ENCODE measurements at places on chromosomes 1 and 21.

- DNase-seq = no peak
Measured at GRCh38 chr1:109757936-109758786, 5.6 kb downstream of the EPS8L3 start.

- DNase-seq = no peak
Measured at GRCh38 chr1:28258628-28259251, 578 bp upstream of the SESN2 start.

- no peak for DNase-seq
Measured at GRCh38 chr1:234503193-234504050, 24.4 kb upstream of the TARBP1 start.

DNA sequence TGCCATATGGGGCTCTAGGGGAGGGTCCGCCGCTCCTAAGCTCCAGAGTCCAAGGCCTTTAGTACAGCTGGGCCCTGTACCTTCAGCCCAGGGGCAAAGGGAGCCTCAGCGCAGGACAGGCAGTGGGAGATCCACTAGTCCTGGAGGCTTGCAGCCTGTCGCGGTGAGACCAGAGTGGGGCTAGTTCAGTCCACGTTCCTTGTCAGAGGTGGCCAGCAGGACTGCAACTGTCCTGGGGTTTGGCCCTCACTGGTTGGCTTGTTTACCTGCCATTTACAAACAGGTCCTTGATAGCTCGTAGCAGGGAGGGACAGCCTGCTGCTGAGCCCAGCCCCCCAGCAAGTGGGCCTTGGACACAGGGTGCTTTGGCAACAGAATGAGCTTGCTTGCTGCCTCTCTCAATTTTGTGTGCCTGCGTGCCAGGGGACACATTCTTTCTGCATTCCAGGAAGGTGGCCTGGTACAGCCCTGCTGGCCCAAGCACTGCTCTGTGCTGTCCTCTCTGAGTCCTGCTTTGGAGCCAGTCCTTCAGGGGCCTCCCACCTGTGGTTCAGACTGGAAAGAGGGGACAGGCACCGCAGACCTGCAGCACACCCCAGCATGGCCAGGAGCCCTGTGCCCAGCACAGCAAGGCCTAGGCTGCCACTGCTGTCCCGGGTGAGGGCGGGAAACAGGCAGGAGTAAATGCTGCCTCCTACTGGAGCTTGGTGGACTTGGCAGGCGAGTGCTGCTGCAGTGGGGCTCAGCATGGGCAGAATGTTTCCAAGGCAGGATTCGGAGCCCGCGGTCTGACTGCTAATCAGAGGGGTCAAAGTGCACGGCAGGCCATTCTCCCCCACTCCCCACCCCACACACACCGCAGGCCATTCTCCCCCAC is 15.2 kb downstream of the H6PD start:
- DNase-seq = no peak

DNA sequence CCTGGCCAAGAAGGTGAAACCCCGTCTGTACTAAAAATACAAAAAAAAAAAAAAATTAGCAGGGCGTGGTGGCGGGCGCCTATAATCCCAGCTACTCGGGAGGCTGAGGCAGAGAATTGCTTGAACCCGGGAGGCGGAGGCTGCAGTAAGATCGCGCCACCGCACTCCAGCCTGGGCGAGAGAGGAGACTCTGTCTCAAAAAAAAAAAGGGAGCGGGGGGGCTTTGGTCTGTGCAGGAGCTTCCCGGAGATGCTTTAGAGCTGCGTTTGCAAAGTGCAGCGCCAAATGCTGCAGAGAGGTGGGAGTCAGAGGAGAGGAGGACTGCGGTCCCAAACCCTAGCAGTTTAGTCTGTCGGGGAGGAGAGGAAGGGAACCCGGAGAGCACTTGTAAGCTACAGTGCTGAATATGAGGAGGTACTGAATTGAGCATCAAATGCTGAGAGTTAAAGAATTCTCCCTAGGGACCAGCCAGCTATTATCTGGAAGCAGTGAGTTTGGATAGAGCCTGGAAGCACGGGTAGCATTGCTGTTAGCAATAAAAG is 569 bp downstream of the FALEC start:
- no peak for DNase-seq

DNA sequence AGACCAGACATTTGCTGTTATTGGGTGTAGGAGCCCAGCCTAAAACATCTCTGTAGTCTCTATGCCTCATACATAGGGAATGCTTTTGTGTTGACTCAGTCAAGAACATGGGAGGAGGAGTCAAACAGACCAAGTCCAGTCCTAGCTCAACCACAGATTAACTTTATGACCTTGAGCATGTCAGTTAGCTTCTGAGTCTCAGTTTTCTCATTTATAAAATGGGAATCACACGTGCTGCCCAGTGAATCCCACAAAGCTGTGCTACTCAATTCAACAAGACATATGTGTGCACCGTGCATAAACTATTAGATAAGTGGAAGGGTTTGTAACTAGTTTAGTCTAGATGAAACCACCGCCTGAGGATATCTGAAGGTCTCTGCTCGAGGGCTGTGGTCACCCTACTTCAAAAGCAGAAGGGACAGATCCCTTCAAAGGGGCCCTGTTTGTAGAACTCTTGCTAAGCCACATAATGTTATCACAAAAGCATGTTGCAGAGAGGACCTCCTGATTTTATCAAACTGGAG is 109.5 kb upstream of the NFIA start:
- DNase-seq = peak; percentile 75

DNA sequence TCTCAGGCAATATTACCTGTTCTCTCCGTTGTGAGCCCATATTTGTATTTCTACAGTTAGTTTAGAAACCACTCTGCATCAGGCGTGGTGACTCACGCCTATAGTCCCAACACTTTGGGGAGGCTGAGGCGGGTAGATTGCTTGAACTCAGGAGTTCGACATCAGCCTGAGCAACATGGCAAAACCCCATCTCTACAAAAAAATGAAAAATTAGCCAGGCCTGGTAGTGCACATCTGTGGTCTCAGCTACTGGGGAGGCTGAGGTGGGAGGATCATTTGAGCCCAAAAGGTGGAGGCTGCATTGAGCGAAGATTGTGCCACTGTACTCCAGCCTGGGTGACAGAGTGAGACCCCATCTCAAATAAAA is 19.7 kb upstream of the ID3 start:
- DNase-seq = no peak

- no peak for DNase-seq
Measured at GRCh38 chr1:240878631-240879030, 266.7 kb upstream of the GREM2 start.

DNA sequence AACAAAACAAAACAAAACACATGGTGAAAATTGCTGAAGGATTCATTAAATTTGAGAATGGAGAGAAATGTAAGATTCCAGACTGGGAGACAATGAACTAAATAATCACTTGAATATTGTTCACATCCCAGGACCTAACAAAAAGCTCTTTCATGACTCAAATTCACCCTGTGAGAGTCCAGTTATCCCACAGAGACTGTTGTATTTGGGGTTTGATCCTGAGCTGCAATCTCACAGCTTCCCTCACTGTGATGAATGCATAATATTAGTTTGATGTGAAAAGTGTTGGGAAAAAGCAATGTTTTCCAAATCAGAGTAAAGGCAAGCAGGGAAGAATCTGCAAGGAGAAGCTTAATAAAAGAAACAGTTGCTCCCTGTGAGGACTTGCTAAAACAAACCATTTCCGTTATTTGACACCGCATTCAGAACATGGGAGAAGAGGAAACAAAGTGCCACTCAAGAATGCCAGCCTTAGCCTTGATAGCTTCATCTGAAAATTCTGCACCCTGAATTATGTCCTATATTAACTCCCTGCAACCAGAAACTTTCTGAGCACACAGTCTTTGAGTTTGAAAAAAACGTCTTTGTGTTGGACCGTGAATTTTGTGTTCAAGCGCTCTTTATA is 208.8 kb downstream of the DAB1 start:
- no peak for DNase-seq

- no peak for DNase-seq
Measured at GRCh38 chr1:207033302-207033701, 746 bp upstream of the C1orf116 start.

- DNase-seq = no peak
Measured at GRCh38 chr21:44695641-44696040, 1.3 kb upstream of the KRTAP10-12 start.

DNA sequence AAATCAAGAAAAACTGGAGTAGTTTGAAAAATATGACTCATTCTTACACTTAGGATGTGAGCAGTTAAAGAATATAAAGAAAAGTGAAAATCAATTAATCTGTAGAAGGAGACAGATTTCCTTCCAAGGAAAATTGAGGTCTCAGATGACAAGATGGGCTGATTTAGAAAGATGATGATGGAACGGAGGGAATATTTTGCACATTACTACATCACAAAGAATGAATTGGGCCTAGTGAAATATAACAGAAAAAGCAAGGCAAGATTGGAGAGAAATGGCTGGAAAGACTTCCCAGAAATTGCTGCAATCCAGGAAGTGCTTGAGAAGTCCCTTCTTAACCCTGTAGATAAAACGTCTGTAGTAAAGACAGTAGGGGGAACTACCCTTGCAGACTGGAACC is 169.1 kb upstream of the SYT6 start:
- DNase-seq = no peak

DNA sequence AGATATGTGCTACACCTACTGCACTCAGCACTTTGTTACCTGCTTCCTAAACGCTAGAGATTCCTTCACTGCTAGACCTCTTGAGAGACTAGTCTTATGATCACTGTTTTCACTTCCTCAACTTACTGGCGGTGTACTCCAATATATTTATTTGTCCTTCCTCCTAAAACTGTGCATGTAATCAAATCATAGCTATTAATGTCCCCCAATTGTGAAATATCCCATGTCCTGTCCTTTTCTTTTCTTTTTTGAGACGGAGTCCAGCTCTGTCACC is 3.4 kb downstream of the SOAT1 start:
- DNase-seq = no peak

DNA sequence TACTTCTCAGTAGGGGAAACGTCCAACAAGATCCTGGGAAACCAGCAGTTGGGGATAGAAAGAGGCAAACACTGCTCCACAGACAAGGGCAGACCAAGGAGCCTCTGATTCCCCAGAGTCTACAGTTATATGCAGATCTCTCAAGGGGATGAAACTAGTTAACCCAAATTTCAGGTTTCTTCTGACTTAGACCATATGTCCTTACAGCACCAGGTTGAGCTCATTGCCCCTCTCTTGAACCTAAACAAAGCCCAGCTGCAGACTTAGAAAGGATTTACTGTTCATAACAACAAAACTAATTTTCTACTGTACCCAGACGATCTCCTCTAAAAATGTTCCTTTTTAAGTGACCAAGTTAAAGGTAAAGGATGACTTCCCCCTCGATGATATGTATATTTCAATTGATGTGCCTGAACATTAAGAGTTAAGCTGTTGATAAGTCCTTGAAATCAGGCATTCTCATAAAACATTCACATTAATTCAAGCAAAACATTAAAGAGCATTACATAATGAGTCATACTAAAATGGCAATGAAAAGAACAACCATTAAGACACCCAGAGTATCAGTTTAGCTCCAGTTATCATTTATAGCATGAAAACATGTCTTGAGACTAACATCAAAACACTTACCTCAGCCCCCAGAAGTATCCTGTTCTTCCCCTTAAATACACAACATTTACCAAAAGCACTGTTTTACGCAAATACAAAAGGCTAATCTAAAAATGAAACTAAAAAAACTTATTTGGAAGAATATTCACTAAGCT is 24.1 kb downstream of the SMYD3 start:
- no peak for DNase-seq

GRCh38 chr1:84712276-84712874 is 22.1 kb upstream of the SSX2IP start:
- peak; percentile 42 for DNase-seq

All from amniotic epithelial cell (primary cell).